ENCODE measurements at places on chromosomes 6 and 20.
A peak's percentile ranks its signal among the peaks of the same experiment; 100 is the strongest.

DNA sequence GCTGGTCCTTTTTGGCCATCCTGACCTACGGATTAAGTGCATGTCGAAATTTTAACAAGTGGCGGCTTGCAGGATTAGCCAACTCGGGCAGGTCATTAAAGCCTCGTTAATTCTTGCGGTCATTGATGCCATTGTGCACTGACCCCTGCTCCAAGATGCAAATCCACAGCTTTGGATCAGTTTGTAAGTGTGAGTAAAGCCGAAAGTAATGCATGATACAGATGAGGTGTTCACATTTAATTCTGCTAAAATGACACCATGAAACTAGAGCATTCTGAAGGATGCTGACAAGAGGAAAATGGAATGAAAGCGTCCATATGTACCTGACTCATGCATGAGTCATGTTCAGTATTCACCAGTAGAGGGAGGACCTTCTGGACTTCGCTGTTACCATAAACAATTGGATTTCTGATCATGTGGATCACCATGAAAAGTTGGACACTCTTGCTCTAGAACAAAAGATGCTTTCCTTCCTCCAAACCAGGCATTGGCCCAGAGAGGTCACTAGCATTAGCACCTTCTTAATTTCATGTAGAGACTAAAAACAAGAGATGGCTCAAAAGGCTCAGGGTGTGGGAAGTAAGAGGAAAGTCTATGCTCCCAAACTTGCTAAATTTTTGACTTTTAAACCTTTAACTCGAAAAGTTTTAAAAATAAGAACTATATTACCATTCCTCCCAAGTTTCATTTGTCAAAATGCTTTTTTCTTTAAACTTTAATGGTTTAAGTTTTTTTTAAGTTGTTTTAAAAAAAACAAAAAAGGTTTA lies 48.0 kb downstream of the MUC22 start:
- peak; percentile 29 for DNase-seq

DNA sequence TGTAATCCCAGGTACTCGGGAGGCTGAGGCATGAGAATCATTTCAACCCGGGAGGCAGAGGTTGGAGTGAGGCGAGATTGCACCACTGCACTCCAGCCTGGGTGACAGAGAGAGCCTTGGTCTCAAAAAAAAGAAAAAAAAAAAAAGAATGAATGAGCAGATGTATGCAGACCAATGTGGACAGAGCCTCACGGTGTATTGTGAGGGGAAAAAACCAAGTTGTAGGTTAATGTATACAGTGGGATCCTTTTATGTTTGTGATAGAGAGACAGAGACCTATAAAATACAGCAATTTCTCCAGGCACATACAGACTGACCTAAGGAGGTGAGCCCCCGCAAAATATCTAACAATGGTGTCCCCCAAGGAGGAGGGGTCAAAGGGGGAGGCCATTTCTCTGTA lies 11.7 kb downstream of the TGM2 start:
- DNase-seq: no peak

GRCh38 chr20:50311308-50312001 lies 120.8 kb downstream of the CEBPB start:
- no peak for DNase-seq

GRCh38 chr6:145400508-145400907 lies 334.8 kb downstream of the EPM2A start:
- DNase-seq: no peak

GRCh38 chr20:15831201-15831600 lies 742.0 kb downstream of the KIF16B start:
- DNase-seq: no peak

DNA sequence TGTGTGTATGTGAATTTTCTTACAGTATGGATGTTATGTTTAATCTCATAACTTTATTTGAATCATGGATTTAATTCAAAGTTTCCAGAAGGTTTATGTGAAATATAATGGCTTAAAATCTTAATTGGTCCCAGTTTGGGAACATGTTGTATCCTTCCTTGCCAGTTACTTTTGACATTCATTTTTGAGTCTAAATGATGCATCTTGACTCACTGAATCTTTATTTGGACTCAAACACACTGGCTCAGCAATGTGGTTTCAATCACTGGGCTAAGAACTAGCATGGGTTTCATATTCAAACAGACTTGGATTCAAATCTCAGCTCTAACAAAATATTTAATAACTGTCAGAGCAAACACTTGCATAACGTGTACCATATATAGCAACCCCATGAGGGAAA lies 25.9 kb upstream of the TFAP2B start:
- DNase-seq: peak; percentile 93

- peak; percentile 64 for DNase-seq
Observed at GRCh38 chr20:23419995-23420901, 1.0 kb downstream of the NAPB start.

DNA sequence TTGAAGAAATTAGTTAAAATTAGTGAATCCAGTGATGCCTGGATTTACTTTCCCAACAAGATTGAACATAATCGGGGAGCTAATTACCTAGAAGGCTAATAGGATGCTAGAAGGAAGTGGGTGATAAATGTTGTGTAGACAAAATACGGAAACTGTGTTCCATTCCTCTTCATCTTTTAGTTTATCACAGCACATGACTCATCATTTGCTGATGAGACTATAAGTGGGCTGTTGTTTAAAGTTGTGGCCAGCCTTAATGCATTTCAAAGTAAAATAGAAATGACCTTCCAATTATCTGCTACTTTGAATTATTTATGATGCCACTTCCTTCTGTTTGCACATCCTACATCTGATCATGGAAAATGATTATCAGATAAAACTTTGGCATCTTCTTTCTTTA lies 43.4 kb downstream of the OGFRL1 start:
- no peak for DNase-seq

DNA sequence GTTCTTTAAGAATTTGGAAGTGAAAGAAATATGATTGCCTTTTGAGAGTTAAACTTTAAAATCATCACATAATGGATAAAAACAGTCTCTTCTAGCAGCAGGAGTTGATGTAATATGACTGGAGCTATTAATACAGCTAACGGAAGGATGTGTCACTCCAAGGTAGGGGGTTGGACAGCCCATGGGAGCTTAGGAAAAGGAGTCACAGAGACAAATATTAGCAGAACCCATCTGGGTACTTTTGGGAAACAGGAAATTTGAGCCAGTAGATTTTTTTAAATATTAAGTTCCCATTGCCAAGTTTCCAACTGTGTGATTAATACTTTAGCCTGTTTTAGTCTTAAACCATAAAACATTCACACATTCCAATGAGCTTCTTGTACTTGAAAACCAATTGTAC lies 164.7 kb upstream of the RIMS1 start:
- DNase-seq: no peak

GRCh38 chr20:16378712-16379370 lies 194.4 kb downstream of the KIF16B start:
- DNase-seq: no peak

- no peak for DNase-seq
Observed at GRCh38 chr20:44752099-44752931, 6.7 kb downstream of the KCNK15 start.

- DNase-seq: peak; percentile 90
Observed at GRCh38 chr20:59515013-59515905, 89.1 kb upstream of the PHACTR3 start.

DNA sequence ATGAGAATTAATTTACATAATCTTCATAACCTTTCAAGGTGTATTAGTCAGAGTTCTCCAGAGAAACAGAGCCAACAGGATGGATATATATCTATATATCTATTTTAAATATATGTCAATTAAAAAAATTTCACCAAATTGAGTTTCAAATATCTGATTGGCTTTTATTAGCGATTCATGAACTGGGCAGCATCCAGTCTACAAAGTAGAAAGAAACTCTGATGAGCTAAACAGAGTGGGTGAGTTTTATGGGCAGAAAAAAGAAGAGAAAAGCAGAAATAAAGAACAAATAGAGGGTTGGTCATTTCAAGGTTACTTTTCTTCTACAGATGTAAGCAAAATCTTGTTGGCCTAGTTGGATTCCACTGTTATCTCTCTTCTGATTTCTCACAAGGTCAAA lies 29.0 kb upstream of the BTBD3 start:
- no peak for DNase-seq

DNA sequence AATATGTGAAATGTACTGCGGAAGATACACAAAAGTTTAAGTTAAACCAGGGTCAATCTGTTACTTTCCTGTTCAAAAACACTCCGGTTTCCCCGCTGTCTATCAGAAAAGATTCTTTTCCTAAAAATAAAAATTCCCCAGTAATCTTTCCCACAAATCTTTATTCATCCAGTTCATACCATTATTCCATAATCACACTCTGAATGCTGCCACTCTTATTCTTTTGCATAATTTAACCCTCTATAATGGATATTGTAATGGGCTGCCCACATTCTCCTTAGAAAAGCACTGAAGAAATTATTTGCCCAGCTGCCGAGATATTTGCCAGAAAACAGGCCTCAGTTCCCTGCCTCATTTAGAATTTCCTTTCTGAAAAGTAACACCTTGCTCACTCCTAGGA lies 68.6 kb downstream of the EPHA7 start:
- DNase-seq: no peak

DNA sequence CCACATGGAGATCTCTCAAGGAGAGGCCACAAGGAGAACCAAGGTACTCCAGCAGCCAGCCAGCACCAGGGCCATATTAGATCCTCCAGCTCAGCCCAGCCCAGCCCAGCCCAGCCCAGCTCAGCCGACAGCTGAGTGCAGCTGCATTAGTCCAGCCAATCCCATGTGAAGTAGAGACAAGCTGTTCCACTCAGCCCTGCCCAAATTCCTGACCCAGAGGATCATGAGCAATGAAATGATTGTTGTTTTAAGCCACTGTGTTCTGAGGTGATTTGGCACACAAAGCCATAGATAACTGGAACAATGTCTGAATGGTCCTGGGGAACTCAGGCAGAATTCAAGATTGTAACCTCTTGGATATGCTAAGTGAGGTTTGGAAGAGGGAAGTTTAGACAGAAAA lies 59.5 kb upstream of the BMP2 start:
- no peak for DNase-seq

DNA sequence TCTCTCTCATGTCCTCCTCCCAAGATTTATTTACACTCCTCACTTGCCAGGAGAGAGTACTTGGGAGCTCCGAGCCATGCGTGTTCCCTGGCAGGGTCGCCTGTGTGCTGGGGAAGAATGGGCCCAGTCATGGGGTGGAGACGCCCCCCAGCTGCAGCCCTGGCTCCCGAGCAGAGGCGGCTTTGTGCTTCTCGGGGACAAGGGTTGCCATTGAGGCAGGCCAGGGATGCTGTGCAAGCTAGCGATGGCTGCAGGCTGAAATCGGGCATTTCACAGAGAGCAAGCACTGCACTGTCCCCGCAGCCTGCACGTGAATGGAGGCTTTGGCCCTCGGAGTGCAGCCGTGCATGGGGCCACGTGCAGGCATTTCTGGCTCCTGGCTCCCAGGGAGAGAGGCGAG lies 23.8 kb downstream of the PHACTR3 start:
- peak; percentile 60 for DNase-seq

DNA sequence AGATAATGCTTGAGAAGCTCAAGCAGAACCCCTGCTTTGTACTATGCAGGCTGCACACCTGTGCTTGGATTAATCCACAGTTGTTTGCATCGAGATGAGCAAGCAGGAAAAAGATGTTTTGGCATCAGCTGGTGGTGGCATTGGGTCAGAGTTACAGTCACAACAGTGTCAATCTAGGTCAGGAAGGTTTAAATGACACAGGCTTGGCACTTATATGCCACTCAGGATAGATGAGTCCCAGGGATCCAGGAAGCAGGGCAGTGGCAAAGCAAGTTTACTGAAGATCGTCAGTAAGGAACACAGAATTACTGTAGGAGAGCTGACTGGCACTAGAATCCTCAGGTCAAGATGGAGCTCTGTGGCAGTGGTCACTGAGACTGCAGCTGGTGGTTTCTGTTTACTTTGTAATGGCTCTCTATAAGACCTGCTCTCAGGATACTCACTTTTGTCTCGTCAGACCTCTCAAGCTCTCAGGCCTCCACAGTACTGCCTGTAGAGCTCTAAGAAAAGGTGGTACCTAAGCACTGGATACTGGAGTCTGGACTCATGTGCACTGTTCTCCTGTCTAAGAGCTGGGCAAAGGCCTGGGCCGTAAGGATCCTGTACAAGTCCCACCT lies 110.1 kb upstream of the HS3ST5 start:
- no peak for DNase-seq

- no peak for DNase-seq
Observed at GRCh38 chr6:16921399-16922110, 160.3 kb upstream of the ATXN1 start.

DNA sequence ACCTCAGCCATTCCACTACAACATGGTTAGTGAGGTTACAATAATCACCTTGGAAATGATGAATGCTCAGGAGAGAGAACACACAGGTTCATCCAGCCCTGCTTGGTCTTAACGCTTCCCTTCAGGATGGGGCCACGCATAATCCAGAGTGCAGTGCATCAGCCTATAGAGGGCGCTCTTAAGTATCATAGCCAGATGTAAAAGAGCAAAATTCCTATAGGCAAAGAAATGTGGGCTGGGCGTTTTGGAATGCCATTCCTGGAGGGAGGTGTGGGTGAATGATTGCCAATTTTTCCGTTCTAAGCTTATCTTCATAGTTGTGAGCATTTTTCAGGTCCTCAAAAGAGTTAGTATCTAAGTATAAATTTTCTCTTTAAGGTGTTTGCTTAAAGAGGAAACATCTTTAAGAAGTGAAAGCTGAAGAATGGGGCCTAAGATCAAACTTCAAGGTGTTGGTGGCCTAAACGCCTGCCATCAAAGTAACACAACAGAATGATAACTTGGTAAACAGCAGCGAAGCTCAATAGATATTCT lies 1.8 kb downstream of the RIPOR2 start:
- DNase-seq: no peak

DNA sequence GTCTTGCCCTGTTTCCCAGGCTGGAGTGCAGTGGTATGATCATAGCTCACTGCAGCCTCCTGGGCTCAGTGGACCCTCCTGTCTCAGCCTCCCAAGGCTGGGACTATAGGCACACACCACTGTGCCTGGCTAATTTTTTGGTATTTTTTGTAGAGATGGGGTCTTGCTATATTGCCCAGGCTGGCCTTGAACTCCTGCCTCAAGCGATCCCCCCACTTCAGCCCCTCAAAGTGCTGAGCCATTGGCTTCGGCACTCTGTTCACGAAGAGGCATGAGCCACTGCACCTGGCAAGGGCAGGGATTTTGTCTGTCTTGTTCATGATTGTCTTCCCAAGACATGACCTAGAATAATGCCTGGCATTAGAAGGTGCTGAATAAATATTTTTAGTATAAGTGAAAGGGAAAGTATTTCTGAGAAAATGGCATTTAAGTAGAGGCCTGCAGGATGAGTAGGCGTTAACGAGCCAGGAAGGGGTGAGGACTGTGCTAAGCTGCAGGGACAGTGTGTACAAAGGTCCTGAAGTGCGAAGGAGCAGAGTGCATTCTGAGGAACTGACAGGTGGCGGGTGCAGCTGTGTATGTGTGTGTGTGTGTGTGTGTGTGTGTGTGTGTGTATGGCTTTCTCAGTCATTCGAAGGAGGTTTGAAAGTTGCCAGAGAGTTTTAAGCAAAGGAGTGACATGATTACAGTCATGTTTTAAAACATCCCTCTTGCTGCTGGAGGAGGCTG lies 43.0 kb downstream of the VEGFA start:
- DNase-seq: no peak

GRCh38 chr6:38020593-38020992 lies 201.1 kb downstream of the ZFAND3 start:
- no peak for DNase-seq

- DNase-seq: no peak
Observed at GRCh38 chr20:50193836-50194421, 3.3 kb downstream of the CEBPB start.

GRCh38 chr6:39791850-39792539 lies at the start of gene DAAM2:
TSS of gene DAAM2 (plus strand) at chr6:39792376. CDS start at chr6:39856303, 63,927 bp downstream.
- peak; percentile 55 for DNase-seq

- DNase-seq: no peak
Observed at GRCh38 chr6:113920663-113921267, 50.2 kb downstream of the HDAC2 start.

- DNase-seq: no peak
Observed at GRCh38 chr20:17430125-17430950, 100.8 kb downstream of the BFSP1 start.

GRCh38 chr6:36743032-36743431 lies 45.4 kb downstream of the RAB44 start:
- DNase-seq: no peak

Data from brain (organoid and tissue), 16 donors.